NCI-H460 (cell line): ENCODE measurements at places on chromosomes 12 and 14.

- no peak for DNase-seq
These were observed 32.8 kb downstream of the SH2B3 start for GRCh38 chr12:111438481-111438880.

- DNase-seq, result no peak
These were observed 14.1 kb downstream of the JAG2 start for GRCh38 chr14:105154476-105154871.

DNA sequence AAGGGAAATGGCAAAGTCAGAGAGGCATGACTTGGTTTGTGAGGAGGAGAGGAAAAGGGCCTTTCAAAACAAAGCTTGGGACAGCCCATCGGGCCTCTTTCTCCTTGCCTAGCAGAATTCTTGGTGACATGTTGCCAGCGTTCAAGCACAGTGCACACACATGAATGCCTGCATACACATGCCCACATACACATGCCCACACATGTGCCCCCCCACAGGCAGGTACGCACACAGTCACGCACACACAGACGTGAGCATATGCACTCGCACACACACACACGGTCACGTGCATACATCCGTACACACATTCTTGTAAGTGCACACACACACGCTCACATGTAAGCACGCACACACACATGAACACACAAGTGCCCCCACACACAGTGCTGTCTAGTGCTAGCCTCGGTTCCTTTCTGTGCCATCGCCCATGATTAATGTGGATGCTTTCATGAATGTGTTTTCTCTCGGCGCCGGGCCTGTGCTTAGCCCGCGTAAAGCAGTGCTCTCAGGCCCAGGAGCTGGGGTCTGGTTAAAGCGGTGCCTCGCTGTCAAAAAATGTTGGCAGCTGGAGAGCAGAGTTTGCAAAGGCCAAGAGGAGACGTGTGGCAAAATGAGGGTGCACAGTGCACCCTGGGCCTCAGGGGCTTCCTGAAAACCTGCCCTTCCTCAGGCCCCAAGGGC lies 328.8 kb upstream of the DIO3 start:
- DNase-seq, result no peak

DNA sequence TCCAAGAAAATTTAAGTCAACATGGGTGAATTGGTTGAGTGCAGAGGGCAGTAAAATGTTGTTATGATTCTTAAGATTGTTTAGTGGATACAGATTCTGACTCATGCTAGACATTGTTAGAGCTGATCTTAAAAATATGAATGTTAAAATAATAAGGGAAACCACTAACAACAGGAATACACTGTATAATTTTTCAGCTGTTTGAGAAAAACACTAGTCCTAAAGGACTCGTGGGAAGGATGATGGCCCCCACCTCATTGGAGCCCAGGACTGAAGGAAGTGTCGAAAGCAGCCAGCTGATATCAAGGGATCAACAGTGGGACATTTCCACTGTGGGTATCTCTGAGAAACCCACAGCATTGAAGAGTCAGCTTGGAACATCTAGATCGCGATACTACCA lies 82.9 kb upstream of the SCAF11 start:
- DNase-seq, result no peak

DNA sequence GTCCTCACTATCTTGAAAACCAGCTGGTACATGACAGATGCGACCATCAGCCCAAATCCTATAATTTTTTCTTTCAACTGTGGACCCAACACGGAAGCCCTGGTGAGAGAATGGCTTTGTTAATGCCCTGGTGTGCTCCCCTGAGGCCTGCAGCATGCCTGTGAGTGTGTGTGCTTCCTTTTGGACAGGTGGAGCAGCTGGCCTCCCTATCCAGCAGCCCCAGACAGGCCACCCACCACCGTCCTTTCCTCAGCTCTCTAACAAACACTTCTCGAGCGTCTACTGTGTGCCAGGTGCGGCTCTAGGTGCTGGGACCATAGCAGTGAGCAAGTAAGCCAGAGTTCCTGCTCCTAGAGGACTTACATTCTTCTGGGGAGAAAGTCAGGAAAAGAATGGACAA lies 78.9 kb upstream of the GZMB start:
- no peak for DNase-seq
